ENCODE measurements at places on chromosomes 5 and 9.

DNA sequence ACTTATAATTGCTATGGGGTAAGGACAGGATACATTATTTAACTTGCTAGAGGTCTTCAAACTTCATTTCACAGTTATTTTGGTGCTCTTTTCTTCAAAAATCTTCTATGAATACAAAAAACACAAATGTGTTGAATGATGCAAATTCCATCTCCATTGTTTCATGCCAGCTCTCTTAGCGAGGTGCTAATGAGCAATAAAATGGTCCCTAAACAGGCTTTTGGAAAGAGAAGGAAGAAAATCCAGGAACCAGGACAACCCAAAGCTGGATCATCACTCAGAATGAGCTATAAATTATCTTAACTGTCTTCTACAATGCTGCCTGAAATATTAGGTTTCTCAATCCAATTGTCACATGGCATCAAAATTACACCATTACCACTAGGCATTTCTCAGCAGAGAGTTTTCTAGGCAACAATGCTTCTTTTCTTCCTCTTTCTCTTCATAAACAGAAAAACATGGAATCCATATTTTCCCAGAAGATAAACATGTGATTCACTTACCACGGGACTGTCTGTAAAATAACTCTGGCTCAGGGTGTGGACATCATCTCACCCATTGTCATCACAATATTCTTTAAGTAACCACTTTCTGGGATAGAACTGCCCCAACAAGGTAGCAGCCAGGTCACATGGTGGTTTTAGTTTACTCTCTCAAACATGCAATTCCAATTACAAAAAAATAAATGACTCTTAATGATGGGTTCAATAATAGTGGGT, 249.4 kb downstream of the NPR3 start:
- DNase-seq = no peak

DNA sequence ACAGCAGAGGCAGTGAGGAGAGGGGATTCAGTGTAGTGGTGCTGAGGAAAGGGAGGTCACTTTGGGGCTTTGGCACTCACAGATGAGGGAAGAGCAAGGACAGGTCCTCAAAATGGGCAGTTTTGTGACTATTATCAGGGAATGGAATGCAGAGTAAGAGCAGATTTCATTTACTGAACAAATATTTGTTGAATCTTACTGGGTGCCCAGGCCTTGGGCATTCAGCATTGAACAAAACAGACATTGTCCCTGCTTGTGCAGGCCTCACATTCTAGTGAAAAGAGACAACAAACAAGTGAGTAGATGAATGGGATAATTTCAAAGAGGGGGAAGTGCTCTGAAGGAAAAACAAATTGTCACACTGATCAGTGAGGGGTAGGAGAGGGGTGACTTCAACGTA, 404.1 kb downstream of the DMRT2 start:
- no peak for DNase-seq

- peak; percentile 85 for DNase-seq
Observed at GRCh38 chr9:131253891-131254491, 22.3 kb downstream of the FAM78A start.

DNA sequence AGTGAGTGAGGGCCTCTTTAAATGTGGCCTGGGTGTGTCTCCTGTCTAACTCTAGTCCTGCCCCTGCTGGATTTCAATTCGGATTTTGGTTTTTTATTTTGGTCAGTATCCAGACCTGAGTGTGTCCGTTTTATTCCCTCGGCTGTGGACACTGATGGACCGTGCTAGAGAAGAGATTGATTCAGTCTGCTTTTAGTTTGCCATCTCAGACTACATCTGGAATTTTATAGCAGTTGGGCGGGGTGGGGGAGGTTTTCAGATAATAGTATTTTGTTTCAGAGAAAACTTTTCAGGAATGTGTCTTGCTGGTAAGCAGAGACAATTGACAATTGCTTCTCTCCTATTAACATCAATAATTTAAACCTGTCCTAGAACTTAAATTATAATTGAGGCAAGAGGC, 308.1 kb downstream of the ARHGAP26 start:
- DNase-seq = no peak

- no peak for DNase-seq
Observed at GRCh38 chr5:156000115-156000514, 326.8 kb upstream of the SGCD start.

GRCh38 chr5:173495225-173495904, 121.1 kb downstream of the BOD1 start:
- peak; percentile 58 for DNase-seq

- no peak for DNase-seq
Observed at GRCh38 chr9:79255651-79256260, 316.0 kb upstream of the TLE4 start.

DNA sequence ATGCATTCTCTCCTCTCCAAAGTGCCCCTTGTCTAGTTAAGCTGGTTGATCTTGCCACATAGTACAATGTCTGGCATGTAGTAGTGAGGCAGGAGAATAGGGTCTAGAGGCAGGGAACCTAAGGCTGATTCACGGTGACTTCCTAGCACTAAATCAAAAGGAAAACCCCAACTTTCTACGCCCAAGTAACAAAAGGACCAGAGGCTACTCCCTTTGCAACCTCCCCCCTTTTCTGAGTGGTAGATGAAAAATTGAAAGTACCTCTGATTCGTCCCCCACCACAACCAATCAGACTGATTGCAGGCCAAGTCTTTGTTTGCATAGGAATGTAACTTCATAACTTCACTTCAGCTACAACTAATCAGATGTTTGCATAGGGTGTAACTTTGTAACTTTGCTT, 278.8 kb downstream of the PSAT1 start:
- DNase-seq = no peak

DNA sequence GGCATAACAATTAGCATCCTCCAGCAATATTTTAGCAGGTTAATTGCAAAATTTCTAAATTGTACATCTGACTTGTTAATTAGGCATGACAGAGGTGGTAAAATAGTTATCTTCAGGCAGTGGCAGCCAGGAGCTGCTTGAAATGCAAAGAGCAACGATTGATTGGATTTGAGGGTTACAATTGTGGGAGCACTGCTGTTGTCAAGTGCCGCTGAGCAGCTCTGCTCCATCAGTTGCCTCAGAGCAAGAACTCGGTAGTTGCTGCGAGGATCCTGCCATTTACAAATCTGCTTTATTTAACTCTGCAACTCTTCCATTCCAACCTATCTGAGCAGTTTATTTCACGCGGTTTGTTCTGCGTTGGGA, 12.6 kb downstream of the PBX3 start:
- DNase-seq = peak; percentile 8

- peak; percentile 18 for DNase-seq
Observed at GRCh38 chr9:25557645-25558300, 120.5 kb downstream of the TUSC1 start.

DNA sequence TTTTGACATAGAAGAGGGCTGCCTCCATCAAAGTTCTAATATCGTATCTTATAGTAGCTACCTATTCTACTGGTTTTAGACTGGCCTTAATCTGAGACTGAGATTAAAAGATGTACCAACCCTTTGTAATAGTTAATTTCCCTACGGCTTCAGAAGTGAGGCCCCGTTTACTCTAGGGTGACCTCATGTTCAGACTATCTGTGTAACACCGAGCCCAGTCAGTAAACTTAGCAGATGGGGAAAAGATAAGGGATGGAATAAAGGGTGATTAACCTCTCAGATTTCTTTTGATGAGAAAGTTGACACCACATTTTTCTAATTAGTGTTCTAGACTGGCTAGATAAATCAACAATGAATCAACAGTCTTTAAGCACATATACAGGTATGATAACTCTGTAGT, 283.1 kb downstream of the KCTD16 start:
- peak; percentile 21 for DNase-seq

GRCh38 chr9:73050065-73050816, 97.4 kb upstream of the ALDH1A1 start:
- peak; percentile 44 for DNase-seq
